ENCODE measurements at places on chromosomes 2 and 18.

DNA sequence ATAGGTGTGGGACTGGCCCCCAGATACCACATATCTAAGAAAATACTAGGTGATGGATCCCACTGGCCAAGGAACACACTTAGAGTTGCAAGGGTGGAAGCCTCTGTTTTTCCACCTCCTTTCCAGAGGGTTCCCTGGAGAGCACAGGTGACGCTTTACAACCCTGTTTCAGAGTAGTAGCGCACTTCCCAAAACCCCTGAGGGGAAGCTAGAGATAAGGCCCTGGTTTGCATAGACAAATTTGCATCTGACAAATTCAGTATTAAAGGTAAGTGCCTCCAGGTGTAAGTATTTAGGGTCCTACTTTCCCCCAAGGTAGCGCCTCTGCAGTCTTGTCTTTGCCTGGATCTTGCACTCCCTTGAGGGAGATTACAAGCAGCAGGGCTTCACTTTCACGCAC is 474 bp upstream of the CERKL start:
- no peak for DNase-seq

DNA sequence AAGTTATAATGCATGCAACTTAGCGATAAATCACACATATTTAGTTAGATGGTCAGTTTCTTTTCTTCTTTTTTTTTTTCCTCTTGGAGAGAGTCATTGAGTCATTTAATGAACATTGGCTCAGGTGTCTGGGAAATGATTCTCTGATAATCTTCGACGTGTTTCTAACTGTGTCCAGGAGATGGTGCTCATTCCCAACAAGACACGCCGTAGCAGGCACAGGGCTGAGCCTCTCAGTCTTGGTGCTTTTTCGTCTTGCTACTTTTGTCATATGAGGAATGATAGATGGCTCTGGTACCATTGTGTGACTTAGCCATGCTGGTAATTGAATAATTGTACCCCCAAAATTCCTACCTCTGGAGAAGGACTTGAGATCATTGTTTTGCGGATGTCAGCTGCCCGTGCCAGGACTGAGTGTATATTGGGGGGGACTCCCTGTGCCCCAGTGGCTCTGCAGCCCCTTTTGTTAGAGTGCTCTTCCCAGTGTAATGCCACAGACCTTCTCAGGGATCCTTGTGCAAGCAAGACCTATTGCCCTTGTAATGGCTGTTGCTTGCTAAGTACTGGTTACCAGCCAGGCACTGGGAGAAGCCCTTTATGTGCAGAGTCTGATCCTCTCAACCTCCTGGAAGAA is 107.6 kb upstream of the CYRIA start:
- peak; percentile 77 for DNase-seq

DNA sequence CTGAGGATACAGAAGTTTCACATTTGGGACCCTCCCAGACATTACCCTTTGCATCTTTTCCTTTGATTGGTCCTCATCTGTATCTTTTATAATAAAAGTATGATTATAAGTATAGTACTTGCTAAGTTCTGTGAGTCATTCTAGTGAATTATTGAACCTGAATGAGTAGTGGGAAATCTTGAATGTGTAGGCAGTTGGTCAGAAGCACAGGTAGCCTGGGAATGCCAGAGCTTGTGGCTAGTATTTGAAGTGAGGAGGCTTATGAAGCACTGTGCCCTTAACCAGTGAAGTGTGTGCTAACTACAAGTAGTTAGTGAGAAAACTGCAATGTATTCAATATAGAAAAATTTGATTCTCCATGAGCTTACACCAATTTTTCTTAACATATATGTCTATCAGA is 257.6 kb downstream of the GRB14 start:
- no peak for DNase-seq

GRCh38 chr2:170524828-170525565 is 190.1 kb upstream of the SP5 start:
- DNase-seq: no peak

GRCh38 chr18:13269013-13269280 is 50.4 kb downstream of the LDLRAD4 start:
- DNase-seq: no peak

DNA sequence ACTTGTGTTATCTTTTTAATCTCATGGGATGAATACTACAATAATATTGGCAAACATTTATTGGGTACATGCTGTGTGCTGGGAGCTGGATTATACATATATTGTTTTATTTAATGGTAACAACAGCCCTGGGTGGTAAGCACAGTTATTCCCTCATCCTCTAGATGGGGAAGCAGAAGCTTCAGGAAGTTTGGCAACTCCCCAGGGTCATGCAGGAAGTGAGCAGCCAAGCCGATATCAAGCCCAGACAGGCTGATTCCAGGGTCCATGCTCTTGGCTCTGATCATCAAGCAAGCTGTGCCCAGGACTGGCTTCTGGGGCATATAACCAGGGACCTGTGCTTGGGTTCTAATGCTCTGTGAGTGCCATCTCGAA is 155.8 kb downstream of the ZNF516 start:
- peak; percentile 19 for DNase-seq

DNA sequence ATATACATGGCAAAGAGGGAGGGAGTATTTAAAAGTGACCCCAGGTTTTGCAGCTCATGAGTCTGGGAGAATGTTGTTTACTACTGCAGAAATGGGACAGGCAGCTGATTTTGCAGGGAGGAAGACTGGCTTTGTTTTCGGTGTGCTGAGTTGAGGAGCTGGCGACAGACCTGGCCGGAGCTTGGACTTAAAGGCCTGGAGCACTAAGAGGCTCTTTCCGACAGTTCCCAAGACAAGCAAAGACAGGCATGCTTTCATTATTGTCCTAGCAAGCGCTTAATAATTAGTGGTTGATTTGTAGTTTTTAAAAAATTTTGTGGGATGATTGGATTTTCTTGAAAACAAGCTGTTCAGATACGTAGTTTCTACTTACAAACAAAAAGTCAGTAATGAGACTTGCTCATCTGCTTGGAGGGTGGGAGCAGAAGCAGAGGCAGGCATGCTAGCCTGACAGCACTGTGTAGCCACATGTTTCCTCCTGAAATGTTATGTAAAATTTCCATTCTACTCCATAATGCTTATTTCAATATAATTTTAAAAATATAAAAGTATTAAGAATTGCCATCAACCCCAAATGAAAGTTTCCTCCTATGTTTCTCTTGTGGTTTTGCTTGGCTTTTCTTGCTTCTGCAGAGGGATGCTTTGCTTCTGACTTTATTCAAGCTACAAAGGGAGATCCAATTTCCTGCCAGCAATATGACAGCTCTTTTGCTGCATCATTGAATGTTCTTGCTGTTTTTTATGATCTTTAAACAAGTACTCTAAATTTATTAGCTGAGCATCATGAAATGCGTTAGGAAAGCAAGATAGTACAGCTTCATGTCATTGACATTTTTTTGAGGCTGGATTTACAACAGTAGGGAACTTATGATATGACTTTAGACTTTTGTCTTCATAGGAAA is 75.8 kb downstream of the PHLPP1 start:
- DNase-seq: no peak
